ENCODE measurements at places on chromosomes 7 and 10. TPM values are rescaled to one million over a fixed set of nuclear protein-coding genes. Genes with fewer than 3 reads are reported as not detected.

The PODXL gene
- 44.2 TPM for total RNA-seq

The MEOX2 gene
- not detected for total RNA-seq

- no peak overlapping the region for H3K27ac ChIP-seq
- peak; percentile 38 for DNase-seq
- H3K4me1 ChIP-seq, result peaks cover 8% of the 10 kb centered on the region
- H3K4me3 ChIP-seq, result no peak overlapping the region
Observed at GRCh38 chr10:61166065-61166464, 222.1 kb upstream of the RHOBTB1 start.

GRCh38 chr10:68871731-68872342 lies 29.3 kb upstream of the DDX50 start:
- no peaks in the 10 kb centered on the region for H3K27me3 ChIP-seq
- no peaks in the 10 kb centered on the region for H3K36me3 ChIP-seq
- DNase-seq, result peak; percentile 87
- no peak overlapping the region for H3K27ac ChIP-seq
- no peak overlapping the region for H3K4me3 ChIP-seq

The SNX10 gene
- 7.9 TPM for total RNA-seq

DNA sequence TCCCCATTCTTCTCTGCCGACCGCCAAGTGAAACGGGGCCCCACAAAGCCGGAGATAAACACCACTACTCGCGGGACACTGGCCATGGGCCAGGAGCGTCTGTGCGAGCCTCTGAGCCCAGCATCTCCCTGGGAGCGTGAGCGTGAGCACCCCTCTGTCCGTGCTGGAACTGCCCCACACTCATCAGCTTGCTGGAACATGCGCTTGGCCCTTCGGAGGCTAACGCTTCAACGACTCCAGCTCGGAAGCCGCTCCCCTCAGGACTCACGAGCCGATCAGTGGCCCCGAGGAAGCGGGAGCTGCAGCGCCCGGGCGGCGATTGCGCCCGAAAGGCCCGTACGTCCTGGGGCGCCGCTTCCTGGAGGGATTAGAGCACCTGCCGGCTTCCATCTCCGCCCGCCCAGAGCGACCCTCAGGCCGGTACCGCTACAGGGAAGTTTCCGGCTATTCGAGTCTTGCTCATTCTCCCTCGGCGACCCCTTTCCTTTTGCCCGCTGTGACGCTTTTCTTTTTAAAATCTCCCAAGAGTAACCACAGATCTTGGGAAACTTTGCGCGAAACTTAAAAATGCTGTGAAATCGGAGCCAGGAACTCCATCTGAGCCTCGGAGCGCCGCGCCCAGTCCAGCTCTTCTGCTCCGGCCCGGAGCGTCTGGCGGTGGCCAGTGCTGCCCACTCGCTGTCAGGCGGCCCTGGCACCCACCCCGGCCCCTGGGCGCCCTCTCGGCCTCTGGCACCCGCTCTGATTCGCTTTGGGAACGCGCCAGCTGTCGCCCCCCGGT lies 1.0 kb downstream of the TLL2 start:
- no peaks in the 10 kb centered on the region for H3K36me3 ChIP-seq
- no peak overlapping the region for H3K27ac ChIP-seq
- peaks cover 18% of the 10 kb centered on the region for H3K4me1 ChIP-seq
- no peak for DNase-seq
- H3K27me3 ChIP-seq, result peaks cover 18% of the 10 kb centered on the region

GRCh38 chr10:94412449-94412848 lies 10.1 kb downstream of the TBC1D12 start:
- H3K36me3 ChIP-seq, result no peaks in the 10 kb centered on the region
- H3K27ac ChIP-seq, result no peak overlapping the region
- H3K4me3 ChIP-seq, result no peak overlapping the region
- no peaks in the 10 kb centered on the region for H3K4me1 ChIP-seq
- no peaks in the 10 kb centered on the region for H3K27me3 ChIP-seq
- DNase-seq, result no peak

DNA sequence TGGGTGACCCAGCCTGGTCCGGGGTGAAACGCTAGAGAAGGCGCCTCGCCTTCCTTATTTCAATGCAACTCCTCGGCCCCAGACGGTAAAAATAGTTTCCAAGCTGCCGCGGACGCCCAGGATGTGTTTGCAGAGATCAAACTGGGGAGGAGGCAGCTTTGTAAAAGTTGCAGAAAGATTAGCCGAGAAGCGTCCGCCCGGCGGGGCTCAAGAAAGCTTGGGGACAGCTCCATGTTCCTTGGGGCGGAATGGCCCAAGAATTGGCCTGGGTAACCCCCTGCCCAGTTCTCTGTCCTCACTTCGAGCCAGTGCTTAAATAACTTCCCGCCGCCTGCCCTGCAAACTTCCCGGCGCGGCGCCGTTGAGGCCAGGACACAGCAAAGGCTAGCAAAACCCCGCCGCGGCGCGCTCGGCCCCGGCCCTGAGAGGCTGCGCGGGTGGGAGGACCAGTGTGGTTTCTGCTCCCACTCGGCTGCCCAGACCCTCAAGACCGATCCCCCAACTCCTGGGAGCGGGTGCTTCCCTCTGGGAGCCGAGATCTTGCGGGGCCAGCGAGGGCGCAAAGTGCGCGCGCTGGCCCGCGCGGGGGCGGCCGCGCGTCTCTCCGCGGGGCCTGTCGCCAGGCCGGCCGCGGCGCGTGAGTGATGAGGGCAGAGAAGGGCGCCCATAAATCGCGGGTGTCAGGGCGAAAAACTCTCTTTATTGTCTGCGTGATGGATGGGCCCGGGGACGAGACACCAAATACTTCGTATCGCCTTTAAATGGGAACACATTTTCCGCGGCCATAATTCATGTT lies 6.3 kb upstream of the ZNF503 start:
- H3K4me1 ChIP-seq, result peaks cover 30% of the 10 kb centered on the region
- peak; percentile 66 for DNase-seq
- no peaks in the 10 kb centered on the region for H3K36me3 ChIP-seq
- peak overlapping the region; percentile 73 for H3K27ac ChIP-seq

- no peak overlapping the region for H3K4me3 ChIP-seq
- H3K4me1 ChIP-seq, result no peaks in the 10 kb centered on the region
Observed at GRCh38 chr10:9786101-9786500, 1231.6 kb upstream of the CELF2 start.

- H3K4me1 ChIP-seq, result no peaks in the 10 kb centered on the region
- no peak overlapping the region for H3K4me3 ChIP-seq
- no peak overlapping the region for H3K27ac ChIP-seq
Observed at GRCh38 chr10:63677001-63677400, 155.8 kb downstream of the REEP3 start.

DNA sequence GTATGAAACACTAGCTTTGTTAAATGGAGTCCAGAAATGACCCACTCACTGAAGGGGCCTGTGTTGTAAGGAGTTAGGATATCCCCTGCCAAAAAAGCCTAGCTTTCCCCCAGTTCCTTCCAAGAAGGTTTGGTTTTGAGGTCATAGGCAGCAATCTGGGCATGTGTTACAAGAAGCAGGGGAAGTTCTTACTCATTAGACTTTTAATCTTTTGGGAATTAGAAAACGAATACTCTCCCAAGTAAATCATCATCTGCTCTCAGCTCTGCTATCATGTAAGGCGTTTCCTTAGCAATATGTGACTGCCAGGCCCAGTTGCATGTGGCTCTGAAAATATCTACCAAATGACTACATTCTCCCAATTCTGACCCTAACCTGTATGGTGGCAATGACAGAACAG lies 3.7 kb downstream of the NOD1 start:
- H3K36me3 ChIP-seq, result no peaks in the 10 kb centered on the region
- H3K27me3 ChIP-seq, result no peaks in the 10 kb centered on the region
- H3K27ac ChIP-seq, result no peak overlapping the region
- peaks cover 16% of the 10 kb centered on the region for H3K4me1 ChIP-seq
- H3K4me3 ChIP-seq, result no peak overlapping the region

The TMEM139 gene
- total RNA-seq, result 5.2 TPM

Measured in PC-3 (cell line).